Cerebellar cortex (tissue), 1 donor: ENCODE measurements at places on chromosomes 3 and 15.

DNA sequence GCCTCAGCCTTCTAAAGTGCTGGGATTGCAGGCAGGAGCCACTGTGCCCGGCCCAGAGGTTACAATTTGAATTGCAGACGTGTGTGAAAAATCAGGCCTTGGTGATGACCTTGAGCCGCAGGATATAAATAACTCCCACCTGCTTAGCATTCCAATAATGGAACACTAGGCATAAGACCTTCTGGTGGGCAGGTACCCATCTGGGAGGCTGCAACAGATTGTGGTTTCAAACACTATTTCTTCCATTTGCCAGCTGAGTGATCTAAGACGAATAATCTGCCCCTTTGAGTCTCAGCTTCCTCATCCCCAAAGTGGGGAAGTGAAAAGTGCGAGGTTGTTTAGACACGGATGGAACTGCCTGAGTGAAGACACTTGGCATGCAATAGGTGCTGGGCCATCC, 47.7 kb upstream of the HERC1 start:
- no peak for DNase-seq

- DNase-seq: no peak
Measured at GRCh38 chr15:89837134-89837829, 22.6 kb upstream of the ANPEP start.

DNA sequence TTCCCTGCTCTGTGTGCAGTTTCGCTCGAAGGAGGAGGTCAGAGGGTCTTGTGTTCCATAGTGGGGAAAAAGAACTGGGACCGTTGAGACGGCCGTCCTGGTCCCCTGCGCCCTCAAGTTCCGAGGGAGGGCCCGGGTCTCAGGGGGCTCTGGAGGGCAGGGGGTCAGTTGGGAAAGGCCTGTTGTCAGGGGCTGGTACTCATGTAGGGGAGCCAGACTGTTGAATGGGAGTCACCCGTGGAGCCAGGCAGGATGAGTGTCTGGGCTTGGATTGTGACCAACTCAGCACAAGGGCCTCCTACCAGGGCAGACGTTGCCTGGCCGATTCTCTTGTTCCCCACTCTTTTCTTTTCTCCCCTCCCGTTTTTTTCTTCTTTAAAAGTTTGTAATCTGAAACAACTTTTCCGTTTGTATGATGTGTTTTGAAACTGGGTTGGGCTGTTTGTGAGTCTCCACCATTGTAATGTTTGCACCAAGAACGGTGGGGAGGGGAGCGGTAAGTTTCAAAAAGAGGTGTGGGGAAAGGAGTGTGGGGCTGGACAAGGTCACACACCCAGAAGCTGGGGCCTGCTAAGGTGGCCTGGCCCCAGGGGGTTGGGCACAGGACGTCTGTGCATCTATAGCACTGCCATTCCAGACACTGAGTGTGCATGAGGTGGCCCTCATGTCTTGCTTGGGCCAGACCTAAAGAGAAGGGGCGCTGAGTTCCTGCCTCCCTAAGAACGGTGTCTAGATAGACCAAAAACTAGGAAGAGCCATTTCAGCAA, 1.1 kb downstream of the CMTM7 start:
- peak; percentile 61 for DNase-seq

DNA sequence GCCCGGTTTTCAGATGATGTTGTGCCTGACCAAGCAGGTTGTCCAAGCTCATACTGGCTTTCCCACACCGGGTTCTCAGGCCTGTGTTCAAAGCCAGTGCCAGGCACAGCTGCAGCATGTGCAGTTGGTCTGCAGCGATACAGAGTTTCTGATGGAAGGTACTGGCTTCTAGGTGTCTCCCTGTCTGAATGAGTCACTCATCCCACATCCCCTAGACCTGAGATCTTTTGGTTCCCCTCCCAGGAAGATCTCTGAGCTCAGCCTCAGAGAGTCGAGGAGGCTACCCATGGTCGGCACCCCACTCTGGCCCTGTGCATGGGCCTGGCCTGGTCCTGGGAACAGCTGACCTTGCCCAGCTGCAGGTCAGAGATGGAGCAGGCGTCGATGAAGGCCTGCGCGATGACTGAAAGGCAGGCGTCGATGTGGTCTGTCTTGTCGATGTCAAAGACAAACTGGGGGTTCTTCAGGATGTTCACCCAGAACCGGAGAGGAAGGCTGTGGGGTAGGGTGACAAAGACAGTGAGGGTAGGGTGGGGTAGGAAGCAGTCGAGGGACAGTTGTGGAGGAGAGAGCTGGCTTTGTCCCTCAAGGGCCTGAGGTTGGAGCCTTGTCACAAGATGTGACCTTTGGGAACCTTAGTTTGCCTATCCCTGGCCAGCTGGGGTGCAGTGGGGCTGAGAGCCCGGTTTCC, 15.3 kb downstream of the H1-8 start:
- no peak for DNase-seq

- DNase-seq: no peak
Measured at GRCh38 chr3:154105218-154105975, 15.8 kb upstream of the ARHGEF26 start.

- DNase-seq: no peak
Measured at GRCh38 chr3:25962255-25962654, 172.4 kb downstream of the OXSM start.

DNA sequence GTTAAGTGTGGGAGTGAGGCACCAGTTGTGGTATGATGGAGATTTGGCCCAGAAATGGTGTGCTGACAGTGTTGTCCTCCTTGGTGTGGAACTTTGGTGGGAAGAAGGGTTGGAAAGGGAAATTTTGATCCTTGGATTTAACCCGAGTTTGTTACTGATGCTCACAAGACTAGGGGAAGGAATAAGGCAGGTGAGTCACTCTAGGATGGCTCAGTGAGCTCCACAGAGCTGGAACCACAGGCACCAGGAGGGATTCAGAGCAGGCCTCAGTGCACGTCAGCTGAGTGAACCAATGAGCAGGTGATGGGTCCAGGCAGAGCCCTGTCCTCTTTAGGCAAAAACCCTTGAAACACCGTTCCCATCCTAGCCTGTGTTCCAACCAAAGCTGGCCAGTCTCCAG, 11.4 kb downstream of the CHRD start:
- no peak for DNase-seq

DNA sequence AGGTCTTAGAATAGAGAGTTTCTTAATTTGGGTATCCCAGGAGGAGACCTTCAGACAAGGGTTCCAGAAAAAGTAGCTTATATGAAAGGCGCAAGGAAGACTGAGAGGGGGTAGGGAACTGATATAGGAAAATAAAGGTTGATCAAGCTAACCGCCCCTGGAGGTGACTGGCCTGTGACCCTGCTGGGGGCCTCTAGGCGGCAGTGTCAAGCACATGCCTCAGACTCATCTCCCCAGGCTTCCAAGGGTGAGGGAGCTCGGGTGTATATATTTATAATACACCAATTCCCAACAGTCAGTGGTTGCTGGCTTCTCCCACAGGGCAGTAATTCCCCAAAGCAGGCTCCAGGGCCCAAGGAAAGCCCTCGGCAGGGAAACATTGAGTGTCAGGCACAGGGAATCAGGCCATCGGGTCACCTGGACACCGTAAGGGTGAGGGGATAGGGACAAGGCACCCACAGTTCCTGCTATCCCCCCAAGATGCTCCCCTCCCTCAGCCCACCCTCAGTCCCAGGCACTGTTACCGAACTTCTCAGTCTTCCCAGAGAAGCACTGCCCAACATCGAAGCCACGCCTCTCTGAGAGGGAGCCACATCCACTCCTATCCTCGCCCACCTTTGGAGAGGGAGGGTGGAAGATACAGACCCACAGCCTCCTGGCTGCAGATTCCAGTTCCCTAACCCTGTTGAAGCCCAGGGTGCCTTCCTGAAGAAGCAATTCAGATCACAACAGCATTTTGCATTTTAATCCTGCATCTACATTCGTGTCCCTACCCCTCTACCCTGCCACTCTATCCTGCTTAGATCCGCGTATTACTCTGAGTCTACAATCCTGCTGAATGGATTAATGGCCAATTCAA, 19.5 kb upstream of the CAV3 start:
- no peak for DNase-seq

- no peak for DNase-seq
Measured at GRCh38 chr3:43641306-43642114, 19.7 kb upstream of the ANO10 start.

DNA sequence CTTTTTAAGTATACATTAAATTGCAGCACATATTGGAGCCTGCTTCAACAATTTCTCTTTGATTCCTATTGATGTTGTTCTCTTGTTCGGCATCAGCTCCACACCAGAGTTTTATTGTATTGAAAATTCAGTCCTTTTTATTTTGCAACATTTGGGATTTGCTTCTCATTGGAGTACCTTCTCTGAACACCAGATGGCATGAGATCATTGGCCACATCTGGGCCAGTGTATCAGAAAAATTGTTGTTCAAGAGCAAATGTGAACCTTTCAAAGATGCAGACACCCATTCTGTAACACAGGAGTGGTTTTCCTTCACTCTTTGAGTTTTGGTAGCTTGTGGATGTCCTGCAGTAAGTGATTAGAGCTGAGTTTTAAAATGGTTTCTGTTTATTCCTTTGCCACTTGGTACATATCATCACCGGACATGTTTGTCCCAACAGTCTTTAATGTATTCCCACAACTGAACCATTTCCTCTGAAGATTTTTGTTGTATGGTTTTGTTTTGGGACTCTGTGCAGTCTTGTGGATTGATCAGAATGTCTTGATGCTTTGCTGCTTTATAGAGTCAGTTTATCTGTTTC, 96.1 kb downstream of the MCTP2 start:
- peak; percentile 2 for DNase-seq

- no peak for DNase-seq
Measured at GRCh38 chr3:10149226-10149625, 7.6 kb downstream of the VHL start.

- no peak for DNase-seq
Measured at GRCh38 chr15:47383801-47384200, 333.5 kb upstream of the SEMA6D start.

DNA sequence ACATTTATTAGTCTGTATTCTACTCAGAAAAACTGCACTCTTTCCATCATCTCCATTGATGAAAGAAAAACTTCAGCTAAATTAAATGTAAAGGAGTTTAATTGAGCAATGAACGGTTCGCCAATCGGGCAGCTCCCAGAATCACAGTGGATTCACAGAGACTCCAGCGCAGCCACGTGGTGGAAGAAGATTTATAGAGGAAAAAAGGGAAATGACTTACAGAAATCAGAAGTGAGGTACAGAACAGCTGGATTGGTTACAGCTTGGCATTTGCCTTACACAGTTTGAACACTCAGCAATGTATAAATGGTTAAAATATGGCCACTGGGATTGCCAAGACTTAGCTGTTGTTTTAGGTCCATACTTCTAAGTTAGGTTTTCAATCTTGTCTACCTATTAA, 2.8 kb upstream of the SUCLG2 start:
- no peak for DNase-seq

GRCh38 chr3:147130461-147130860, 275.9 kb downstream of the ZIC4 start:
- DNase-seq: no peak

DNA sequence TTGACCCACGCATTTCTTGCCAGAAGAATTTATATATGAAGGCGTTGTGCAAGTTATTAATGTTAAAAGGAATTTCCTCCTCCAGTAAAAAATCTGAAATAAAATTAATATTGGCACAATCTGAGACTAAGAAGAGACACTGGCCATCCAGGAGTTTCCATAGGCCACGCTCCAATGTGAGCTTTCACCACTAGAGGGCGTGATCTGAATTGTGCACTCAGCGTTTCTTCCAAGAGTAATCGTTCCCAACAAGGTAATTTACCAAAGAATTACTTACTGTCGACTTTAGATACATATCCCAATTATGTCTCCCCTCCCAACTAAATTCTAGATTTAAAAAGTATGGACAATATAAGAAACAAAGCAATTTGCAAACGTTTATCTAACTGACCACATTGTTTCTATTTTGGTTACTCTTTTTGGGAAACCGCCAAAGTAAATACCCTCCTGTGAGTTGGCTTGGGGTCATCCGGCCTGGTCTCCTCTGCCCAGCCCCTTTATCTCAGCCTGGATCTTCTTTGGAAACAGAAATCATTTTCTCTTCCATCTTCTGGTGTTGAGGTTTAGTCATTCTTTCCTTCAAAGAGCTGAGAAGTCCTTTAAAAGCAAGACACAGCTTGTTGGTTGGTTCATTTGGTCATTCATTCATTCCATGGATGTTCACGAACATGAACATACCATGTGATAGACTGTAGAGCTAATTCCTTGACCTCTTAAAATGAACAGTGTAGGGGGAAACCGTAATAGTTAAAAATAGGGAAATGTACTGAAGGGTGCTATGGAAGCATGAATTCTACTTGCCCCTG, 26.2 kb downstream of the POLR2M start:
- DNase-seq: peak; percentile 46

- peak; percentile 14 for DNase-seq
Measured at GRCh38 chr15:43253431-43254403, 13.0 kb downstream of the TGM5 start.

DNA sequence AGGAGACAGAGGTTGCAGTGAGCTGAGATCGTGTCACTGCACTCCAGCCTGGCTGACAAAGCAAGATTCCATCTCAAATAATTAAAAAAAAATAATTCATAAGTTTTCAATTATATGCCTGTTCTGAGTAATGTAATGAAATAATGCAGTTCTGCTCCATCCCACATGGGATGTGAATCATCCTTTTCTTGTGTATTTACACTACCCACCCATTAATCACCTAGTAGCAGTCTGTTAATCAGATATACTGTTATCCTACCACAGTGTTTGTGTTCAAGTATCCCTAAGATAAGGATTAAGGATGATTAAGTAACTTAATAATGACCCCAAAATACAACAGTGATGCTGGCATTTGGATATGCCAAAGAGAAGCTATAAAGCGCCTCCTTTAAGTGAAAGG, 38.8 kb downstream of the PIGB start:
- DNase-seq: no peak

- no peak for DNase-seq
Measured at GRCh38 chr3:126493739-126494138, 18.0 kb upstream of the ZXDC start.

DNA sequence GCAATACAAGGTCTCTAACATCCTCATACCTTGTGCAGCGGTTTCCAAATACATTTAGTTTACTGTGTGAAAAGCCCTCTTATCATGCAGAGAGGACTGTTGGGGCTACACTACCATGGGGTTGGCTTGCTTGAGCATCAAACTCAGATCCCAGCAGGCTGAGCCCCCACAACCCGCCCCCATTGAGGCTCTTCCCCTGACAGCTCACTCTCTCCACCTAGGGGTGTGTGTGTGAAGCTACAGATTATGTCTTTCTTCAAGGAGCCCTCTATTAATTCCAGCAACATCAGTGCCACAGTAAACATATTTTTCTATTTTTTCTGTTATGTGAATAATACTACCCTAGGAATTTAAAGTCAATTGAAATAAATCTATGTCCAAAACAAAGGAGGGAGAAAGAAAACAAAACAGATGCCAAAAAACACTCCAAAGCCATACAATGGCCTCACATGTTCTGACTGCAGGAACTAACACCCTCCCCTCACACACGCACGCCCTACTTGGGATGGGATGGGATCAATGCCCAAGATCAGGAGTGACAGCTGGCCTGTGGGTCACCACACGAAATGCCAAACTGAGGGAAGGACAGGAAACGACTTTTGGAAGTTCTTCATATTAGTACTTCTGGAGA, 14.7 kb downstream of the TM4SF4 start:
- peak; percentile 52 for DNase-seq
